ENCODE measurements at places on chromosomes 6 and 20.

DNA sequence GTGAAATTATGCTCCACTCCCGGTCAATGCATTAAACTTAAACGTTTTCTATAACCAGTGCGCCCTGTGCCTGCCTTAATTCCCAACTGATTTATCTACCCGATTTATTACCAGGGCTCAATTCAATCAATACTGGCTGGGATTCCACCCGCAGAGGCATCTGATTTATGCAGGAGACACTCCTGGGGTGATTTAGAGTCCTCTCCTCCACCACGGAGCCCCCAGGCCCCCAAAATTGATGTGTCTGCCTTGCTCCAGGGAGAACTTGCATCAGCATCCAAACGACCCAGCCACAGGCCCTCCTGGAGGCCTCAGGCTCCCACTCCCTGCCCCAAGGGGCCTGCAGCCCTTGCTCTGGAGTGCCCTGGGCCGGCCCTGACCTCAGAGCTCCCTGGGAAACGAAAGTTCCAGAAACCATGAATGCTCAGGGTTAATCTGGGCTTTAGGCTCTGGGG lies 29.5 kb downstream of the ANKRD60 start:
- DNase-seq = no peak

GRCh38 chr6:67680297-67680932 lies 954.7 kb upstream of the ADGRB3 start:
- no peak for DNase-seq

GRCh38 chr20:36866164-36866563 lies 9.8 kb upstream of the TLDC2 start:
- DNase-seq = no peak

- no peak for DNase-seq
Observed at GRCh38 chr6:156827382-156827781, 50.2 kb downstream of the ARID1B start.

DNA sequence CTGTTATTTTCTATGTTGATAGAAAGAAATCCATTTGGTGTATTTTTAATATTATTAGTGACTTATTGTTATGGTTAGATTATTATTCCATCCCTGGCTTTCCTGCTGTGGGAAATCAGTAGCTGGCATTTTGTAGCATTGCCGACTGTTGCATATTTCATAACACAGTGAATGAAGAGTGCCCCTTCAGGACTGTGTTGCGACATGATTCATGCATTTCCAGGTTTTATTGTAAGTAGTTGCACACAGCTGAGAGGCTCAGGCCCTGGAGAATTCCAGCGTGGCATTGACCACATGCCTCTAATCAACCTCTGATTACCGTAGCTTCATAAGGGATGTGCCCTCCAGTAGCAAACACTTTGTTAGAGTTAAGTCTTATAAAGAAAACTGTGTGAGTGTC lies 263.9 kb downstream of the FARS2 start:
- DNase-seq = peak; percentile 40

DNA sequence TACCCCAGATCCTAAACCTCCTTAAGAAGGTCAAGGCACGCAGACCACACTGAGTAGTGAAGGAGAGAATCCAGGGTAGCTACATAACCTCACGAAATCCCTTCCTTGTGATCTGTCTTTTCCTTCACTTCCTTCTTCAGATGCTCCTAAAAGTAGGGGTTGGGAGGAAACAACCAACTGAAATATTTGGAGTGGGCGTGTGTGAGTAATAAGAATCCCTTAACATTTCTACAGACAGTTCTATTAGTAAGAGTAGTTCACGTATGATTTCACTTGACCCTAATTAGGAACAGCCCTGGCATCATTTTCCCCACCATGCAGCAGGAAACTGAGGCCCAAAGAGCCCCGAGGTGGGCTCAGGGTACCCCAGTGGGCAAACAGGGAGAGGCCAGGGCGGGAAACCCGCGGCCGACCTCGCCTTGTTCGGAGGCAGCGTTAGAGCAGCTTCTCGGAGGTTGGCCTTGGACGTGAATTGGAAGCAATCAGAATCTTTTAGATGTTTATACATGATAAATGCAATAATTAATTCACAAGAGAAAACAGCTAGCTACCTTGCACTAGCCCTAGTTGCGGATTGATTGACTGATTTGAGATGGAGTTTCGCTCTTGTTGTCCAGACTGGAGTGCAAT lies 859 bp upstream of the RAE1 start:
- DNase-seq = peak; percentile 22

GRCh38 chr6:95087394-95088097 lies 489.8 kb upstream of the MANEA start:
- DNase-seq = no peak

DNA sequence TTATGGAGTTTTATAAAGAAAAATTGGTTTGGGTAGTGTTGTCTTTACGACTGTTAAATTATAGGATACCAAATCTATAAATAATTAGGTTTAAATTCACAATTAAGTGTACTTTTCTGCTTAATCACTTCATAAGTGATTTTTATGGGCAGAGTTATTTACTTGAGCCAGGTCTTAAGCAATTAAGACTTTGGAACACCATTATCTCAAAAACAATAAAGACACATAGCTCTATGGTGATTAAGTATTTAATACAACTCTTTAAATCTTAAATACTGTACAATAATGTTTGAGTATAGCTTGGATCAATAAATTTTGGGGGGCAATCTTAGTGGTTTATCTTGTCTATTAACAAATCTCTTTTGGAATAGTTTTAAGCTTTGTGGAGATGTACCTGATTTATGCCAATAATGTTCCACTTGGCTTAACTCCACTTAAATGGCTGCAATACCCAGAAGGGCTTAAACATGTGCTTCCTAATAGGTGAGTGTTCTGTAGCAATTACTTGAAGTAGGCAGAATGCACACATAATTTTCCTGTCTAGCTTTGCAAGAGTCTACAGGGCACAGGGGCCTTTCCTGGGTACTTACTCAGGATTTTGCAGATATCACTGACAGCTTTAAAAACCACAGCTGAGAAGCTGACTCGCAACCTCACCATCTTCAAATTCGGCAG lies 7.5 kb downstream of the FERMT1 start:
- no peak for DNase-seq

DNA sequence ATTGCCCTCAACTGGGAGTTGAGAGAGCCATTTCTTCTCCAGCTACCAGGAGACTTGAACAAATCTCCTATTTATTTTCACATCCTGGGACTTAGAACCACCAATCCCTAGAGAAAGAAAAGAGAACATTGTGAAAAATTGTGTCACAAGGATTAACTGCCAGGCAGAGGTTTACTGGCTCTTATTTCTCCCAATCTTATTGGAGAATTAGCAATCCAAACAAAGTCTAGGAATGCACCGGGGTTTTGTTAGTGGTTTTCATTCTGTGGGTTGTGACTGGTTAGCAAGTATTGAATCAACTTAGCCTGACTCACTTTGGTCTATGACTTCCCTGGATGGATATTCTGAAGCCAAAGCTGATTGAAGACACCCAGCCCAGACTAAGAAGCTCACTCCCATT lies 21.2 kb upstream of the ENPP5 start:
- no peak for DNase-seq

DNA sequence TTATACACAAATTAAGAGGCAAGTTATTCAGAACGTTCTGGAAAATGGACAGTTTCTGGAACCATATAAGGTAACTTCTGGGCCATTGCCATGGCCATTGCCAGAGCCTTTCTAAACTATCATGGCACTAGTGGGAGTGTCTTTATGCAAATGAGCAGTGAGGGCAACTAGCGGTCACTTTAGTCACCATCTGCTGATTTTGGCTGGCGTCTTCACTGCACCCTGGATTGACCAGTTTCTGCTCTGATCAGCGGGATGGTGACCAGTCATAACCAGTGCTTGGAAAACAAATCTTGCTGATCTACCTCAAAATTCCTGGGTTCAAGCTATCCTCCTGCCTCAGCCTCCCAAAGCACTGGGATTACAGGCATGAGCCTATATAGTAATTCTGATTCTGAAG lies 7.3 kb upstream of the SNTA1 start:
- DNase-seq = no peak

- no peak for DNase-seq
Observed at GRCh38 chr6:56958481-56958880, 3.6 kb downstream of the BEND6 start.

DNA sequence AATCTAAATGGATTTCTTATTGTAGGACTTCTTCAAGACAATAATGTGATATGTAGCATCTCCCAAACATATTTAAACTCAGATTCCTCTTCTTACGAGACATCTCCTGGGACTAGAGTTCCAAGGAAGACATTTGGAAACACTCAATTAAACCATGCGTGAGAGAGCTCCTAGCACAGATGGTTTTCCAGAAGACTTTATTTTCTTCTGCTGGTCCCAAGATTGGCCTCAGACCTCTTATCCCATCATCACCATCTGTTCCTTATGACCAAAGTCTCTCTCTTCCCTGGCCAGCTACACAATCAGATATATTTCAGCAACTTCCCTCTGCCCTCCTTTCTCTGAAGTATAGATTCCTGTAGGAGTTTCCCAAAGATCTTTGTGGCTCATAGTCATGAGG lies 93.2 kb upstream of the JARID2 start:
- no peak for DNase-seq

DNA sequence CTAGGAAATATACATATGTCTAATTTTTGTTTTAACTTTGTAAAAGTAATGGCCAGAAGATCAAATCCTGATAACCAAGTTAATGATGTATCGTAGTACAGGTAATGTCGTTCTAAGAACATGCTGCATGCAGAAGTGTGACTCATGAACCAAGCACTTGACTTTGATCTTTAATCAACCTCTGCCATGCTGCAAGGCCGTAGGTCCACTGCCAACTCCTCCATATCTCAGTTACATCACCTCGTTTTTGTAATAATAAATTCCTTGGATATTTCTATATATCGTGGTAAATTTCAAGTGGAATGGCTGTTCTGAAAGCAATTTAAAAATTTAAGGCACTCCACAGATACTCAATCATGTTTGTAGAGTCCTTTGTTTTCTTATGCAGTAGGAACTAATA lies 771.7 kb downstream of the EPHA7 start:
- no peak for DNase-seq

DNA sequence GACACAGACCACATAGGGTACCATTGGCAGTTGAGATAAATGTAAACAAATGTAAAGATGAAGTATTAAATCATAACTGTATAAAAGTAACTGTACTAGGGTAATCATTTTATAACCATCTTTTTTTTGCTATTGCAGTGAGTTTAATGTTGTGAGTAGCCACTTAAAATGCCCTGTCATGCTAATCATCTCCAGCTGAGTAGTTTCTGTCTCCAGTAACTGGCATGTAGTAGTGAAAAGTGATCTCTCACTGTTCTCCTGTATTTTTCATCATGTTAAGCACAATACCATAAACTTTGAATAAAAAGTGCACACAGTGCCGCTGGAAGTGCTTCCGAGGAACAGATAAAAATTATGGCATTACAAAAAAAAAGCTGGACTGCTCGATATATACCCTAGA lies 45.0 kb upstream of the OPRM1 start:
- DNase-seq = no peak

GRCh38 chr20:8909596-8909995 lies 159.3 kb upstream of the PLCB4 start:
- no peak for DNase-seq

GRCh38 chr20:35942243-35942642 lies 12.1 kb downstream of the SCAND1 start:
- no peak for DNase-seq

- DNase-seq = no peak
Observed at GRCh38 chr6:133426038-133426437, 184.9 kb downstream of the EYA4 start.

DNA sequence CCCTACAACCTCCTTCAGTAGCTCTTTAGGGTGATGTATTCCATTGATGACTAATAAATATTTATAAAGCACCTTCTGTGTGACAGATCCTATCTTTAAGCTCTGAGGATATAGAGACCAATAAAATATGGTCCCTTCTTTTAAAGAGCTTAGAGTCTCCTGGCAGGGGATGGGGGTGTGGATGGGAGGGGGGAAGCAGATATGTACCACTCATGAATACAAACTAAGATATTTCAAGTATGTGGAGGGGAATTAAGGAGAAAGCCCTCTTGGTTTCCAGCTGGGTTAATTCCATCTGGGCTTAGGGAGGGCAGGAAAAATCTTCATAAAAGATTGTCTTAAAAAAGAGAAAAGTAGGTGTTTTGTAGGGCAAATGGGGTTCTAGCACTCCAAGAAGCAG lies 21.6 kb upstream of the FBXO9 start:
- no peak for DNase-seq

GRCh38 chr6:47661960-47662359 lies 36.4 kb upstream of the ADGRF4 start:
- no peak for DNase-seq

GRCh38 chr6:37483917-37484785 lies 15.5 kb downstream of the CCDC167 start:
- peak; percentile 83 for DNase-seq

DNA sequence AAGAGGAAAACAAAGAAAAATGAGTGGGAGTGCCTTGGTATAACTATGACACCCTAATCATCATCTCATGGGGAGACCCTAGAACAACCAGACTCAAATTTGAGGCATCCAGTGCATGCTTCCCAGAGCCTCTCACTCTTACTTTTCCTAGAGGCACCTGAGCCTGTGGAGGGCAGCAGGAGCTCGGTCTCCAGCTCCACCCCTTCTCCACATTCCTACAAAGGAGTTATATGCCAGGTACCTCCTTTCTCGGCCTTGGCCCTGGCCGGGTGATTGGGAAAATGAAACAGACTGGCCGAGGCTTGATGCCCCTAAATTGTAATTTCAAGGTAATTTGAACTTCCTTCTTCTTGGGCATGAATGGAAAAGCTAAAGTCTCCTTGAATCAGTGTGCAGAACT lies 761.2 kb upstream of the CHD6 start:
- DNase-seq = no peak

DNA sequence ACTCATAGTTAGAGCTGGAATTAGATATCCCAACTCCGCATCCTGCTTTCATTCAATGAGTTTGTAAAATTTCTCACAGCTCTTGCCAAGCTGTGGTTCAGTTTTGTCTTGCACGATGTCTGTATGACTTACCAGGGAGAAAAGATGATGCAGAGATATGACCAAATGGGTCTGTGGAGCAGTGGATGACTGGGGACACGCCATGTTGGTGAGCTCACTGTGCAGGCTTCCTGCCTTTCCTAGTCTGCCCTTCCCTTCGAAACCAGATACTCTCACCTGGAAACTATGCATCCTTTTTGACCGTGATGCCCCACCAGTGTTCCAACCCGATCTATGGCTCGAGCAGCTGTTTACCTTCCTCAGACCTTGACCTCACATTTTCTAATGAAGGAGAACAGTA lies 262.7 kb upstream of the BMP2 start:
- DNase-seq = no peak

GRCh38 chr6:5786321-5786968 lies 220.3 kb downstream of the NRN1 start:
- DNase-seq = no peak

Data from retina (tissue), 1 donor.